ENCODE measurements at places on chromosomes 3 and 15.

- DNase-seq = no peak
These were observed 118.0 kb upstream of the SLC24A5 start for GRCh38 chr15:48002767-48003166.

- no peak for DNase-seq
These were observed 336.1 kb downstream of the FOXP1 start for GRCh38 chr3:71247221-71247957.

DNA sequence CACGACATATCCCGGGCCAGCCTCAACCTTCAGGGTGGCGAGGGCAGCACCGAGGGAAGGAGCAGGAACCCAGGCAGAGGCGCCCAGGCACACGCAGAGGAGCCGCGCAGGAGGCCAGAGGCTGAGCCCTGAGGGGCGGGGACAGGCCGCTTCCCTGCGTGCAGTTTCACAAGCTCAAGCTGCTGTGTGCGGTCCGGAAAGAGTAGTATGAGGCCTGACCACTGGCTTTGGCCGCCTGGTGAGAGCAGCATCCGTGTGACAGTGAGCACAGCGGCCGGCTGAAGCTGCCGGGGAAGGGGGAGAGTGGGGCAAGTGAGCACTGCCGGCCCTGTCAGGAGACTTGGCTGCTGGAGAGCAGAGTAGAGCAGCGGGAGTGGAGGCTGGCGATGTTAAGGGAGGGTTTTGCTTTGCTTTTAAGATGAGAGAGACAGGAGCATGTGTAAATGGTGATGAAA, 8.7 kb downstream of the ZDHHC19 start:
- no peak for DNase-seq

- DNase-seq = no peak
These were observed 44.1 kb upstream of the CMTM7 start for GRCh38 chr3:32347343-32348125.

DNA sequence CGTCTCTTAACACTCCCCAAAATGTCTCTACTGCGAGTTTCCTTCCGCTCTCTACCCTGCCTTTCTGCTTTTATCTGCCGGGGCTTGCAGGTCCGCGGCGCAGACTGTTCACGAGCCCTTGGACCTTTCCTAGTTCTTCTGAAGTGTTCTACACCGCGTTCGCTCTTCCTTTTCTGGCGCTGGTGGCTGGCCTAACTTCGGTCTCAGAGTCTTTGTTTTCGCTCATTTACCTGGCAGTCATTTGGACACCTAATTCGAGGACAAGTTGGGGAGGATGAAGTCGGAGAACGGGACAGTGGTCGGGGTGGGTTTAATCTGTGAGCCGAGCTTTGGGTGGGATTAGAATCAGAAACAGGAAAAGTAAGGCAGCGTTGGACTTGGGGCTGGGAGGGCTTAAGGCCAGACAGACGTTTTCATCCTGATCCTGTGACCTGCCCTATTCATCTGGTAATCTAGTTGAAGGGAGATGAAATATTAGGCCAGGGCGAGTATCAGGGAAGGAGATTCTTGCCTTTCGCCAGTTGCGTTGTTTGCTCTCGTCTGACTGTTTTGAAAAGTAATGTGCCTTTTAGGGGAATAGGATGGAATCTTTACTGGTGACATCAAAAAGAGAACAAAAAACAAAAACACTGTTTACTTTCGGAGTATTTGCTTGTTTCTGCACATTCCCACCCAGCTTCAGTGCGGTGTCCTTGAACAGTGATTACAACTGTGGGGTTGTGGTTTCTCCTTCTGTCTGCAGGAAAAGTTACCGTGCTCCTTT, 1.8 kb downstream of the DIPK2A start:
- peak; percentile 90 for DNase-seq

DNA sequence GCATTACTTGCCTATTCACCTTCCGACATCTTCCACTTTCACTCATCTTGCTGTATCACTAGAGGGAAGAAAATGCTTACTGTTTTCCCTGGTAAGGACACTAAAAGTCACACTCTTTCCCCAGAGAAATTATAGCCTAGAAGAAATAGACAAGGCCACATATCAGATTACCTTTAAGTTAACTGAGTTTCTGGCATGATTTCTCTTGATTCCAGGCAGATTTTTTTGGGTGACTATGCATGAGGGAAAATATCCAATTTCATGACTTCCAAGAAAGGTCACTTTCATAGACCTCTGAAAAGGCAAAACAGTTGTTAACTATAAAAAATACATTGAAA, 30.3 kb downstream of the TCF12 start:
- no peak for DNase-seq

GRCh38 chr15:62835351-62835750, 207.2 kb upstream of the TPM1 start:
- DNase-seq = no peak

DNA sequence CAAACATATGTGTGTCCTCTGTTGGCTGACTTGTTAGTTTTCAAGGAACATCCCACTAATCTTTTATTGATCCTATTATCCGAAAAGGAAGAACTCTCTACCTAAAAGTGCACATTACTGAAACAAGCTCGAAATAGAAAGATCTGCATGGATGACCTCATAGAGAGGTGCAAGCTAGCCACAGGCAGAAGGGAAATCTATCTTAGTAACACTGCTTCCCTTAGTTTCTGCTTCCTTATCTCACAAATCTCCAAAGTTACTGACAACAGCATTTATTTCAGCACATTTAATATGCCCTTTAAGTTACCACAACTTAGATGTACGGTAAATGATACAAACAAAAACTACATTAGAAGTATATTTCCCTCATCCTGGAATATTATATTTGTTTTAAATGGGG, 285.1 kb upstream of the CCDC54 start:
- DNase-seq = no peak

GRCh38 chr3:151197228-151197627, 5.8 kb downstream of the GPR171 start:
- DNase-seq = no peak

Data from NCI-H1694 treated with DMSO at 0.1 percent for 48 hours (cell line).